ENCODE measurements at places on chromosomes 6 and 20.

DNA sequence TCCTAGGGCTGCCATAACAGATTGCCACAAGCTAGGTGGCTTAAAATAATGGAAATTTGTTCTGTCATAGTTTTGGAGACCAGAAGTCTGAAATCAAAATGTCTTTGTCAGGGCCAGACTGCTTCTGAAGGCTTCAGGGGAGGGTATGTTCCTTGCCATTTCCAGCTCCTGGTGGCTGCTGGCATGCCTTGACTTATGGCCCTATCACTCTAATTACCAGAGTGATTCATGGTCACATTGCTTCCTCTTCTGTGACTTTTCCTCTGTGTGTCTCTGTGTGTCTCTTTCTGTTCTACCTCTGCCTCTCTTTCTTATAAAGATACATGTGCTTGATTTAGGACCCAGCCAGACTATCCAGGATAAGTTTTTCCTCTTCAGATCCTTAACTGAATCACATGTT, 635.2 kb upstream of the IMPG1 start:
- no peak for DNase-seq

- DNase-seq, result no peak
Observed at GRCh38 chr20:54203281-54203680, 4.6 kb upstream of the PFDN4 start.

DNA sequence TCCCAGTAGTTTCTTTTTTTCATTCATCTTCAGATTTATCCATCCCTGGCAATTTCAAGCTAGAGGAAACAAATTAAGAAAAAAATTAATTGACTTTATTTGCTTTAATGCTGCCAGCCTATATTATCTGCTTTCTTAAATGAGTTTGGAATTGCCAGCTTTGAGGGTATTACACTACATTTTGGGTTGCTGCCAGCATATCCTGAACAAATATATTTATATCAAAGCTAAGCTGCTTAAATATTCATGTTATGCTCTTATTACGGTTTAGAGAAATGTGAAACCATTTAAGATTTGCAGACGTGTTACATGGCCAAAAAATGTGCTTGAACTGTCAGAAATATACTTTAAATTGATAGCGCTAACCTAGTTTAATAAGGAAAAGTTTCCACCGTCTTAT, 59.7 kb downstream of the GRIK2 start:
- no peak for DNase-seq

GRCh38 chr6:79152269-79152737, 74.2 kb upstream of the PHIP start:
- no peak for DNase-seq

GRCh38 chr6:145204301-145204700, 531.0 kb downstream of the EPM2A start:
- DNase-seq, result no peak

GRCh38 chr20:51540580-51540979, 1.9 kb downstream of the NFATC2 start:
- no peak for DNase-seq

GRCh38 chr6:98292810-98293209, 541.6 kb upstream of the POU3F2 start:
- DNase-seq, result no peak

DNA sequence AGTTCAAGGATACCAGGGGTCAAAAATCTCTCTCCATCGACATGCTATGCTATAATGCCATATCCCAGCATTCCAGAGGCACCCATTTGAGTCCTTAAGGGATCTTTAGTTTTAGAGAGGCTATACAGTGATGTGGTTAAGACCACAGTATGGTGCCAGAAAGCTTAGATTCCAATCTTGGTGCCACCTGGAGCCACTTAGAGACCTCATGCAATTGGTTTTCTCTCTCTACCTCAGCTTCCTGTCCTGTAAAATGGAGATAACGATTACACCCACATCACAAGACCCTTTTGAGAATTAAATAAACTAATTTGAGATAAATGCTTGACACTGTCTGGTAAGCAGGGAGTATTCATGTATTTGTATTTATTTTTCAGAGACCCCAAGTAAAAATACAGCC, 39.0 kb downstream of the PLAGL1 start:
- no peak for DNase-seq

DNA sequence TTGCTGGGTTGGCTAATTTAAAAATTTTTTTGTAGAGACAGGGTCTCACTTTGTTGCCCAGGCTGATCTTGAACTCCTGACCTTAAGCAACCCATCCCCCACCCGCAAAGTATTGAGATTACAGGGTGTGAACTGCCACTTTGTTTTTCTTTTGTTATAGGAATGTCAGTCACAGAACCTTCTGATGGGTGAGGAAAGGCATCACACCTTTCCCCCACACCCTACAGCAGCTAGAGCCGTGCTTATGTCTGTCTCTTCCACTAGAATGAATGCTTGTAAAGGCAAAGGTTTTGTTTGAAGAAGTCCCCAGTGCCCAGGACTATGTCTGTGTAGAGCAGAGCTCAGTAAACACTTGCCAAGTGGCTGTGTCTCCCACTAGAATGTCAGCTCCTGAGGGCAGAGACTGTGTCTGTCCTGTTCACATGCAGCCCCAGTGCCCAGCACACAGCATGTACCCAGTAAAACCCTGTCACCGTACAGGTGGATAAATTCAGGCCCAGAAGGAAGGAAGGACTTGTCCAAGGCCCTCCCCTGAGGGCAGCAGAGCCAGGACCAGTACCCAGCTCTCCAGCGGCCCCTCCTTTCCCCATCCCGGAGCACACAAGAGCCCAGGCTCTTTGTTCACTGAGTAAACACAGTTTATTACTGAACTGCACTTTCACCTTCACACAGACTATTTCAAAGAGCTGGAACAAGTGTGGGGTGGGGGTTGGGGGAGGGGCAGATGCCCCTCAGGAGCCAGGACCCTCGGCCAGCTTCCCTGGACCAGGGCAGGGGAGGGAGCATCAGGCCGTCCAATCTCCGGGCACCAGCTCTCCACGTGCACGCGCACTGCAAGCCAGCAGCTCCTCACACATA, 26.4 kb downstream of the COX4I2 start:
- DNase-seq, result no peak

- no peak for DNase-seq
Observed at GRCh38 chr6:25835442-25836283, 3.8 kb upstream of the SLC17A1 start.

GRCh38 chr6:151300267-151300991, 60.7 kb downstream of the AKAP12 start:
- no peak for DNase-seq

GRCh38 chr6:165231581-165232561, 77.5 kb downstream of the C6orf118 start:
- no peak for DNase-seq

GRCh38 chr20:12053353-12053752, 135.7 kb downstream of the BTBD3 start:
- no peak for DNase-seq

DNA sequence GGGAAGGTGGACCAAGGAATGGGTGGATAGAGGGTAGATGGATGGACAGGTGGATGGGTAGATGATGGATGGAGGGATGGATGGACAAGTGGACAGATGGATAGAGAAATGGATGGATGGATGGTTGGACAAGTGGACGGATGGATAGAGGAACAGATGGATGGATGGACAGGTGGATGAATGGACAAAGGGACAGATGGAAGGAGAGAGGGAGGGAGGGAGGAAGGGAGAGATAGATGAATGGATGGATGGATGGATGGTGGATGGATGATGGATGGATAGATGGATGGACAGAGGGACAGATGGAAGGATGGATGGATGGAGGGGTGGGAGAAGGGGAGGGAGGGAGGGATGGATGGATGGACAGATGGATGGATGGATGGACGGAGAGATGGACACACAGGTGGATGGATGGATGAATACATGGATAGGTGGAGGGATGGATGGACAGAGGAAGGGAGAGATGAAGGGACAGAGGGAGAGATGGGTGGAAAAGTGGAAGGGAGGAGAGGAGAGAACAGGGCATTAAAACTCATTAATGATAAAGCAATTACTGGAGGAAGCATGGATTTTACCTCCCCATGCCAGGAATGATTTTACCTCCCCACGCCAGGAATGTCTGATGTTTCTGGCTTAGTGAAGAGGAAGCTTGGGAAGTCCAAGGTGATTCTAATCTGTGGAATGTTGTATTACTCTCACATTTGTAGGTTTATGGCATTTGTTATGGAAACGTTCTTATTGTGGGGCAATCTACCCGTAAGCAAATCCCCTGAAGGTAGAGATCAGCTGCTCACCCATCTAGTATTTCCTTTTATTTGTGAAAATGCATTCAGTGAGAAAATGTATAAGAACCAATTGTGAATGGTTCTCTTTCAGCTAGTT, 383.3 kb downstream of the TAF4 start:
- no peak for DNase-seq

- no peak for DNase-seq
Observed at GRCh38 chr6:16760516-16761470, at the start of gene ATXN1. ATXN1 (minus strand) TSS chr6:16761460.

DNA sequence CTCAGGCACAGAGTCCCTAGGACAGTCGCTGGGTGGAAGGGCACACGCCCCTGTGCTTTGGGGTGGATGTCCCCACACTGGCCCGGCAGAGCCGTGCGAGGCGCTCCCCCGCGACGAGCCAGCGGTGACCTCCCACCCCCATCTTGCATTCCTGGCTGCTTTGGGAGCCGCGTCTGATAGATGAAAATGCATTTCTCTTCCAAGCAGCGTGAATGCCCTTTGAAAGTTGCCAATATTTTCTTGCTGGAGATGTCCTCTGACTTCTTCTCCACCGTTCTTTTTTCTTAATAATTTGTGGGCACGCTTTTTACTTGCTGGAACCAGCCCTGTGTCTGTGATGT, 29.9 kb downstream of the COL20A1 start:
- DNase-seq, result no peak

DNA sequence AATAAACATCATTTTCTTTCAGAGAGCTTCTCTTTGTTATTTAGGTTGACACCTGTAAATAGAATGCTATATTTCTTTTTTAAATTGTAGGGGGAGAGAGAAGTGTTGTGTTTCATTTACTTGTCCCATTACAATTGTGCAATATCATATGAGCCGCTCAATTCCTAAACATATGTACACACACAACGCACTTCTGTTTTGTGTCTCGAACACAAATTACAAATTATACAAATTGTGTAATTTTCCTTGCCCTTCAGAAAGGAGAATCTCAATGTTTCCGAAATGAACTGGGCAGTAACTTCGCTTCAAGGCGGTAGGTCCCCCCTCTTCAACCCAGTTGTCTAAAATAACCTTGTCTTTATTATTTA, 2.6 kb upstream of the ABT1 start:
- DNase-seq, result no peak

DNA sequence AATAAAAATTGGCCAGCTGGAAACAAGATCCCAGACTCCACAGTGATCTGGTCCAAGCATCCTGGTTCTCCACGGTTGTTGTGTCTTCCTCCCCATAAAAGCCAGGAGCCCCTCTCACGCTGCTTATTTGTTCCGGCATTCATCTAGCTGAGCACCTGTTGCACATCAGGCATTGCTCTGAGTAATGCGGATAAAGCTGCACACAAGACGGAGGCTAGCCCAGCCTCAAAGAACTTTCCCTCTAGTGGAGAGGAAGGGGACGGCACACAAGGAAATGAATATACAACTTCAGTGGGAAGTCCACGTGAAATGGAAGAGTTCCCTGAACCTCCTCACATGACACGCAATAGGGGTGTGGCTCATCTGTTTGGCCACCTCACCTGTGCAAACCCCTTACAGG, 30.3 kb upstream of the NXT1 start:
- no peak for DNase-seq

DNA sequence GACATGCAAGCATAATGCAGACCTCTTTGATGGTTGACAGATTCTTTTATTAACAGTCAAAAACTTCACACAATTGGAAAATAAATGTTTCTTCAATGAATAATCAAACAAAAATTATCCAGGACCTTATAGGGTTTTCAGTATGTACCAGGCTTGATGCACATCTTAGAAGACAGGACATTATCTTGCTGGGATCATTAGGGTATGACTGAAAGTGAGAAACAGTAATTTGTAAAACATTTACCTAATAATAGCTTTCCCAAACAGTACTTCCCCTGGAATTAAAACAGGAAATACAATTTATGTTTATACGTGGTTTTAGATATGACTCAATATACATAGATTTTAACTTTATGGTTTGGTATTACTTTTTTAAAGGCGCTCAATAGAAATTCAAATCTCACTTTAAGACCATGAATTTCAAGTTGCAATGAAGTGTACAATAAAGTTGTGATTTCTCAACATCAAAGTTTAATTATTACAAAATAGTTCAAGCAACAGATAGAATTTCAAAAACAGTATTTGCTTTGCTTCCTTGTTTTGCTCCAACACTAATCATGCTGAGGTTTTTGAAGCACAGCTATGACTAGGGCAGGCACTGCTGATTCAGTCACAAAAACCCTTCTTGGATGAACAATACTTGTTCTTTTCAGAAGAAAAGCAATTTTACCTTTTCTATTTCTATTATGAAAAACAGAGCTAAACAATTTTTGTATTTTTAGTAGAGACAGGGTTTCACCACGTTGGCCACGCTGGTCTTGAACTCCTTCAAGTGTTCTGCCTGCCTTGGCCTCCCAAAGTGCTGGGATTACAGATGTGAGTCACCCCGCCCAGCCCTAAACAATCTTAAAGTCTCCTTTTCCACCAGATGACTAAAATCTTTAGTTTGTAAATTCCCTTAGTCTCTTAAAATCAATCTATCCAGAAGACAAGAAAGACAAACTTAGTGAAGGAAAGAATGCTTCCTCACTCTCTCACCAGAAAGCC, 13.7 kb downstream of the SOD2 start:
- no peak for DNase-seq

DNA sequence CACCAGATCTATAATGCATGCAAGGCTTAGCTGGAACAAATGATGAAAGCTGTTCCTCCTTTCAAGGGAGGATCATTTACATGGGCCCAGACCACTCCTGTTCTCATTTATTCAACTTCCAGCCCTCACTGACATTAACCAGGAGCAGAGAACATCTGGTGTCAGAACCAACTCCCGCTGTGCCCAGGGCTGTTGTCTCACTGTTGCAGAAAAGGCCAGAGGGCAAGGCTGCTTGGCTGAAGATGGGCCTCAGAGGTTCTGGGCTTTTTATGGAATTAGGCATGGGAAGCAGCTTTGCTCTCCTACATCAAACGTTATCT, 164.2 kb downstream of the GMPR start:
- DNase-seq, result no peak

DNA sequence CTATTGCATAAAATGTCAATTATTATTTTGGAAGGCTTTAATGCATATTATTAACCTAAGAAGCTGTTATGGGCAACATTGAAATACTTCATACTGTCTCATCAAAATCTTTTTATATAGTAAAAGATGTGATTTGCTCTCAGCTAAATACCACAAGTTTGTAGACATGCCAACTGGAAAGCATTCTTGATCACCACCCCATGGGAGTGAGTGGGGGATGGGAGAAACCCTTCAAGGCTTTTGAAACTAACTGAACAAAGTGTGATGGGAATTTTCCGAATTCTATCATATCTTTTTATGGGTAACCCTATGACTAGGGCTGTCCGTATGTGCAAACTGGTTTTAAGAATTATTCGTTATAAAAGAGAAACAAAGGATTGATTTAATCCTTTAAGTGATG, 377.3 kb upstream of the JAG1 start:
- DNase-seq, result no peak

DNA sequence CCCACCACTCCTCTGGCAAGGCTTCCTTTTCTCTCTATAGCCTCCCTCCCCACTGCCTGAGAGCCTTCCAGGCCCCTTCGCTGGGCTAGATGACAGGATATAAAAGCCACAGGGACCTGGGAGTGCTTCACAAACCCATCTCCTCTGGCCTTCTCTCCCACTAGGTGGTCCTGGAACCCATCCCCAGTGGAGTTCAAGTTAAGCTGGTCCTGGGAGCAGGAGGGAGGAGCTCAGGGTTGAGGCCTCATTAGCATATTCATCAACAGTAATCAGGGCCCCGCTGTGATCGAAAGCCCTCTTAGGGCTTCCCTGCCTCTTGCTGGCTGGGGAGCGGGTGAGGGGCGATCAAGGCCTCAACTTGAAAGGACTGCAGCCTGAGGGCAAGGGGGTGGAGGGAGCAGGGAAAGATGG, 9.1 kb downstream of the EBF4 start:
- no peak for DNase-seq
